ENCODE measurements at places on chromosomes 12 and 14.

DNA sequence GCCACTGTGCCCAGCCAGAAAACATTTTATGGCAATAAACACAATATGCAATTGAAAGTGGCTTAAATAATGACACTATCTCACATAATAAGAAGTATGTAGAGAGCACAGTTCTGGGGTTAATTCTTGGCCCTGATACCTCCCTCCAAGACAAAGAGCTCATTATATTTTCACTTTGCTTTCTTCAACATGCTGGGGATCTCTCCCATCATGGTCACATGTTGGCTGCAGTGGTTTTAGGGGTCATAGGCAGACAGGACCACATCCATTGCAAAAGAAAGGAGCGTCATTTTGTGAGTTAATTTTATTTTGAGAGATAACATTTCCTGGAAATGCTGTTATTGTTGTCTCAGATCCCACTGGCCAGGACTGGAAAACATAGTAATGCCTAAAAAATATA, 8.3 kb upstream of the SLC38A2 start:
- DNase-seq: no peak

GRCh38 chr12:76552343-76552938, 7.1 kb downstream of the OSBPL8 start:
- no peak for DNase-seq

- DNase-seq: no peak
Measured at GRCh38 chr14:50910495-50911420, 33.5 kb downstream of the PYGL start.

GRCh38 chr12:115382681-115383080, 698.7 kb upstream of the TBX3 start:
- no peak for DNase-seq

- no peak for DNase-seq
Measured at GRCh38 chr12:95096852-95097251, 23.4 kb upstream of the NR2C1 start.

DNA sequence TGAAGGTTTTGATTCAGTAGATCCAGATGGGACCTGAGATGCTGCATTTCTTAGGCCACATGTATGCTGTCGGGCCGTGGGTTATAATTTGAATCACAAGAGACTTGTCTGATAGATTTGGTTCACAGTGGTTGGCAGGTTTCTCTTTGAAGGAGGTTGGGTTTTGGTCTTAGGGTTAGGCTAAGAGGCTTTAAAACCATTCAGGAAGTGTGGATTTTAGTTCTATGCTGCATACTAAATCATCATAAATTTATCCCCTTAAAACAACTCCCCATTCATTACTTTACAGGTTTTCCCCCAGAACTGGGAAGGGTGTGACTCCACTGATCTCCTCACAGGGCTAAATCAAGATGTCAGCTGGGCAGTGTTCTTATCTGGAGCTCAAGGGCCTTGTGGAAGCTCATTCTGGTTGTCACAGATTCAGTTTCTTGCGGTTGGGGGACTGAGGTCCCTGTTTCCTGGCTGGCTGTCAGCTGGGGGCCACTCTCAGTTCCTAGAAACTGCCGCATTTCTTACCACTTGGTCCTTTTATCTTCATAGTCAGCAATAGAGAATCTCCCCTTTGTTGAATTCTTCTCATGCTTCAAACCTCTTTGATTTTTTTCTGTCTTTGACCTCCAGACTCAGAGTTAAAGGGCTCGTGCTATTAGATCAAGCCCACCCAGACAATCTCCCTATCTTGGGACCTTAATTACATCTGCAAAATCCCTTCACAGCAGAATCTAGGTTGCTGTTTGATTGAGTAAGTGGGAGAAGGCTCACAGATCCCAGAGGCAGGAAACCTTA, 20.6 kb upstream of the PCNX1 start:
- DNase-seq: no peak

- DNase-seq: no peak
Measured at GRCh38 chr12:2410496-2410895, 357.7 kb downstream of the CACNA1C start.

GRCh38 chr12:21265932-21266331, 68.8 kb downstream of the SLCO1A2 start:
- no peak for DNase-seq

GRCh38 chr12:52648012-52648550, 3.9 kb downstream of the KRT2 start:
- DNase-seq: no peak

DNA sequence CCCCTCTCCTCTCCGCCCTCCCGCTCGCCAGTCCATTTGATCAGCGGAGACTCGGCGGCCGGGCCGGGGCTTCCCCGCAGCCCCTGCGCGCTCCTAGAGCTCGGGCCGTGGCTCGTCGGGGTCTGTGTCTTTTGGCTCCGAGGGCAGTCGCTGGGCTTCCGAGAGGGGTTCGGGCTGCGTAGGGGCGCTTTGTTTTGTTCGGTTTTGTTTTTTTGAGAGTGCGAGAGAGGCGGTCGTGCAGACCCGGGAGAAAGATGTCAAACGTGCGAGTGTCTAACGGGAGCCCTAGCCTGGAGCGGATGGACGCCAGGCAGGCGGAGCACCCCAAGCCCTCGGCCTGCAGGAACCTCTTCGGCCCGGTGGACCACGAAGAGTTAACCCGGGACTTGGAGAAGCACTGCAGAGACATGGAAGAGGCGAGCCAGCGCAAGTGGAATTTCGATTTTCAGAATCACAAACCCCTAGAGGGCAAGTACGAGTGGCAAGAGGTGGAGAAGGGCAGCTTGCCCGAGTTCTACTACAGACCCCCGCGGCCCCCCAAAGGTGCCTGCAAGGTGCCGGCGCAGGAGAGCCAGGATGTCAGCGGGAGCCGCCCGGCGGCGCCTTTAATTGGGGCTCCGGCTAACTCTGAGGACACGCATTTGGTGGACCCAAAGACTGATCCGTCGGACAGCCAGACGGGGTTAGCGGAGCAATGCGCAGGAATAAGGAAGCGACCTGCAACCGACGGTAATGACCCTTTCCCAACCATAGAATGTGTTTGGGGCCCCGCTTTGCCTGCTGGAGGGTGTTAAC, 615 bp downstream of the CDKN1B start:
- DNase-seq: no peak

DNA sequence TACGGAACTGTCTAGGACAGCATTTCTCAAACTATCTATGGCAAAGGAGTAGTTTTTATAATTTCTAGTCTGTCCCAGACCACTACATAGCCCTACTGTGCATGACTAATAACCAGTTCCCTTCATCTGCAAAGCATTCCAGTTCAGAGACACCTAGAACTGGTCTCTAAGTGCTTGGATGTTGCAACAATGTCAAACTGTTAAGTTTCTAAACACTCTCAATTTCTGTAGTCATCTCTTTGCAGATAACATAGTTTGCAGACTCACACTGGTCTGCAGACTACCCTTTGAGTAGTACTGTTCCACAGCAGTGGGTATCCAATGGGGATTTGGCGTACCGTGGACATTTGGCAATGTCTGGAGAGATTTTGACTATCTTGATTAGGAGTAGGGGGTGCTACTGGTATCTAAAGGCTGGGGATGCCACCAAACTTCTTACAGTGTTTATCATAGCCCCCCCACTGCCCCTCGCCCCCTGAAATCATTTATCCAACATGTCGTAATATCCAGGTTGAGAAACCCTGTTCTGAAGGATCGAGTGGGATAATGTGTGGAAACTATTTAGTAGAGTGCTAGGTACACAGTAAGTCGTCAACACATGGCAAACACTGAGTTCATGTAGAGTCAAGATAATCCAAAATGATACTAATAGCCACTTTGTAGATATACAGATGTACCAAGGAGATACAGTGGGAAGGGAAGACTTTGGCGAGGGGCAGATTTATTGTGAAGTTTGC, 1.7 kb downstream of the C12orf76 start:
- DNase-seq: no peak

- DNase-seq: no peak
Measured at GRCh38 chr12:107368586-107368985, 275.2 kb upstream of the CRY1 start.

DNA sequence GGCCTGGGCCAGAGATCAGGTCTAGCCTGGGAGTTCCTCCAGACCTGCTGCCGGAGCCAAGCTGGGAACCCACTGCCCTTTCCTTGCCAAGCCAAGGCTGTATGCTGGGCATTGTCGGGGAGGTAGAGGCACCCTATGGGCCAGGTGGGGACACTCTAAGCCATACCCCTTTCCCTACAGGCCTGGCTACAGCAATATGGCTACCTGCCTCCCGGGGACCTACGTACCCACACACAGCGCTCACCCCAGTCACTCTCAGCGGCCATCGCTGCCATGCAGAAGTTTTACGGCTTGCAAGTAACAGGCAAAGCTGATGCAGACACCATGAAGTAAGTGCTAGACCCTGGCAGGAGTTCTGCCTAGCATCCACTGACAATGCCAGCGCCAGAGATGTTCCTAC, 4.9 kb downstream of the MMP14 start:
- no peak for DNase-seq

- DNase-seq: no peak
Measured at GRCh38 chr12:3838076-3838475, 35.1 kb downstream of the PARP11 start.

GRCh38 chr12:1542599-1542998, 51.8 kb downstream of the FBXL14 start:
- DNase-seq: no peak

- no peak for DNase-seq
Measured at GRCh38 chr14:86815341-86815740, 1177.6 kb downstream of the GALC start.

GRCh38 chr12:1203735-1204019, 212.7 kb downstream of the ERC1 start:
- no peak for DNase-seq

DNA sequence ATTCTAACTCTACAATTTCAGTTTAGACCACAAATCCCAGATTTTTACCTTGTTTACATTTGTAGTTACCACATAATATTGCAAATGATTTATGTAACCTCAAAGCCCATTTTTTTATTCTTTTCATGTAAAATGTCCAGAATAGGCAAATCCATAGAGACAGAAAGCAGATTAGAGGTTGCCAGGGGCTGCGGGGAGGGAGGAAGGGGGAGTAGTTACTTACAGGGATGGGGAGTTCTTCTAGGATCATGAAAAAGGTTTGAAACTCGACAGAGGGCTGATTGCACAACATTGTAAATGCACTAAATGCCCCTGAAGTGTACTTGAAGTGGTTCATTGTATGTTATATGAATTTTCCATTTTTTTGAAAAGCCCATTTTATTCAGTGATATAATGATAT, 66.5 kb downstream of the PPP2R5C start:
- no peak for DNase-seq
